Motor neuron (in vitro differentiated cells): ENCODE measurements at places on chromosomes 4 and X.

DNA sequence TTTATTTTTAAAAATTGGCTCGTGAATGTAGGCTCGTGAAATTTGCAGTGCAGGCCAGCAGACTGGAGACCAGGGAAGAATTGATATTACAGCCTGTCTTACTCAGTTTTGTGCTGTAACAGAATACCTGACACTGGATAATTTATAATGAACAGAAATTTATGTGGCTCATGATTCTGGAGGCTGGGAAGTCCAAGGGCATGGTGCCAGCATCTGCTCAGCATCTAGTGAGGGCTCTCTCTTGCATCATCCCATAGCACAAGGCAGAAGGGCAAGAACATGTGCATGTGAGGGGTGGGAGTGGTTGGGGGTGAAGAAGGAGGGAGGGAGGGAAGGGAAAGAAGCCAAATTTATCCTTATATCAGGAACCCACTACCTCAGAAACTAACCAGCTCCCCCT is 13.7 kb upstream of the CLTRN start:
- ATAC-seq: no peak

DNA sequence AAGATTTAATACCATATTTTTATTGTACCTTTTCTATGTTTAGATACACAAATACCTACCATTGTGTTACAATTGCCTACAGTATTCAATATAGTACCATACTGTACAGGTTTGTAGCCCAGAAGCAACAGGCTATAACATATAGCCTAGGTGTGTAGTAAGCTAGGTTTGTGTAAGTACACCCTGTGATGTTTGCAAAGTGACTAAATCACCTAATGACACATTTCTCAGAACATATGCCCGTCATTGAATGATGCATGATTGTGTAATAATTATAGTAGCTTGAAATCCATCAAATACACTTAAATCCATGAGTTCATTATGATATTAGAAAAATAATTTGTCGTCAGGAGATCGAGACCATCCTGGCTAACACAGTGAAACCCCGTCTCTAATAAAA is 30.8 kb downstream of the GAB3 start:
- ATAC-seq: no peak

GRCh38 chrX:102659790-102660757 is 8.8 kb downstream of the GPRASP1 start:
- ATAC-seq: peak; percentile 97

GRCh38 chr4:81954271-81954670 is 419.5 kb downstream of the HNRNPD start:
- ATAC-seq: no peak

- ATAC-seq: no peak
These were observed 312.1 kb upstream of the FTHL17 start for GRCh38 chrX:31383991-31384390.

- no peak for ATAC-seq
These were observed 81.1 kb upstream of the AADAT start for GRCh38 chr4:170170861-170171260.

DNA sequence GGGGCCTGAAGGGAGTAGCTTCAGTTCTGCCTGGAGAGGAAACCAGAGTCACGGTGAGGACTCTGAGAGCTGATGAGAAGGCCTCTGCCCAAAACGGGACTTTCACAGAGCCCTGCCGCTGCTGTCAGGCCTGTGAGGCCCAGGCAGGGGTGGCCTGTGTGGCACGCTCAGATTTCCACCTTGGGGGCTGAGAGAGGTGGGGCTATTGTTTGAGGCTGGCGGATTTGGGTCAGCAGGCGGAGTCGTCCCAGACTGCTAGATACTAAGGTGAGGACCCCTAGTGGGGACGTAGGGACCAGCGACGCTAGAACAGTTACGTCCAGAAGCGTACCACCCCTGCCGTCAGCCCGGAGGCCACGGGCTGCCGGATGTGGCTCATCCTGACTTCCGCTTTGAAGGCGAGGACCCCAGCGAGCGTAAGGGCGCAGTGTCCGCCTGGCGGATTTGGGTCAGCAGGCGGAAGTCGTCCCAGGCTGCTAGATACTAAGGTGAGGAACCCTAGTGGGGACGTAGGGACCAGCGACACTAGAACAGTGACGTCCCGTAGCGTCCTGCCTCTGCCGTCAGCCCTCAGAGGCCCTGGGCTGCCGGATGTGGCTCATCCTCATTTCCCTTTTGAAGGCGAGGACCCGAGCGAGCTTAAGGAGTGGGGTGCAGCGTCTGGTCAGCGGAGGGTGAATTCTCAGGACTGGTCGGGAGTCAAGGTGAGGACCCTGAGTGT is at the start of gene MAGEB1:
Gene MAGEB1, plus strand, starts transcription at position 378 of the 721 bp plus-strand sequence. CDS start 3,348 bp downstream, outside the sequence.
- ATAC-seq: no peak

DNA sequence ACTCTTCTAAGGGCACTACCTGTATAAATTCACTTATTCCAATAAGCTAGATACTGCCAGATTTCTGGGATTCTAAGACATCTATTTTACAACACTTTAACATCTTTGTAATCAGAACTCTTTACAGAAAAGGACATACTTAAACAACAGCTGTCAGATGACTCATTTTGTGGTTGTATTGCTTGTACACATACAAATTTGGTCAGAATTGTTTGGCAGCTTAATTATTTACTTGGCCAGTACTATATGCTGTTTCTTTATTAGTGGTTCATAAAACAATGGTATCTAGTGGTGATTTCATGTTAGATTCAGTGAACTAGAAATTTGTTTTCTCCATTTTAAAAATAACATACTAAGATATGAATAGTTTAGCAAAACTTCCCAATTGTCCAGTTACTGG is 27.2 kb downstream of the PALLD start:
- ATAC-seq: no peak

- ATAC-seq: no peak
These were observed 73.0 kb upstream of the ADAD1 start for GRCh38 chr4:122305853-122306252.

GRCh38 chrX:131607792-131608369 is 64.0 kb downstream of the OR13H1 start:
- no peak for ATAC-seq

DNA sequence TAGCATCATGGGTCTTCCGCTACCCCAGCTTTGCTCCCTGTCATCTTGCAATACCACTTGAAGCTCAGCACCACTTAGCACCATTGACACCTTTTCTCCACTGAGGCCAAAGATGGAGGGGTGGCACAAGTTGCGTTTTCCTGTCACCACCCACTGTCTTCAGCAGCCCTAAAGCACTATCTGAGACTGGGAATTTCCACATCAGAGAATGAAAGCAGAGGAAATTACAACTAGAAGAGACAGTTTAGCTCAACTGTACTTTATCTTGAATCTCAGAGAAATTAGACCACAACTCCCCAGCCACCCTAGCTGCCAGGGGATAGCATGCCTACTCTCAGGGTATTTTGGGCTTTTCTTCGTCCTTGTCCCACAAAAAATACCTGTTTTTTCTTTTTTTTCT is 111.0 kb downstream of the DDIT4L start:
- no peak for ATAC-seq

DNA sequence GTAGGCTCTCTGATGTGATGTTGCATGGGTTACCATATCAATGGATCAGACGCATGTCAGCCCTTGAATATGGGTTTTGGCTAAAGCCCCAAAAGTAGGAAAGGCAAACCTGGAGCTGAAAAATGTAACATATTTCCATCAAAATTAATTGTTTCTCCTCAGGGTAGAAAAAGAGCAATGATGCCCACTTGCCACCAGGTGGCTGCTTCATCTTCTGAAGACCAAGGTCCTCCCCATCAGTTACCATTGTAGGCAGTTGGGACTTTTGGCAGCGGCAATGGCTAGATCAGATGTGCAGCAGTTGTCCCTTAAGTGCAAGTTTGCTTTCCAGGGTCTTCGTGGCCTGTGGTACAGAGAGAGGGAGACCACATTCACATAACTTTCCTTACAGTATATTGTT is 118.2 kb downstream of the NAF1 start:
- ATAC-seq: no peak

DNA sequence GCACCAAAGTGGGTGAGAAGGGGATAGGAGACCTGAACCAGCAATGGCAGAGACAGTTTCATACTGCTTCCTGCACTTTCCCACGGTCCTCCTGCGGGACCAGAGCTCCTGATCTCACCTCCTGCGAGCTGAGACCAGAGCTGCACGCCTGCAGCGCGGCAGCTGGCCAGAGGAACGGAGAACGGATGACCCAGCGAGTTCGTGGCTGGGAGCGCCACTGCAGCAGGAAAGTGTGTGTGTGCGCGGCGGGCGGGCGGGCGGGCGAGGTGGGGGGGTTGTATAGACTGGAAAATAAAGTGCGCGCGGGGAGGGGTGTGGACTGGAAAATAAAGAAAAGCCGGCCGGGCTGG is 16.5 kb downstream of the MCF2 start:
- ATAC-seq: peak; percentile 58

DNA sequence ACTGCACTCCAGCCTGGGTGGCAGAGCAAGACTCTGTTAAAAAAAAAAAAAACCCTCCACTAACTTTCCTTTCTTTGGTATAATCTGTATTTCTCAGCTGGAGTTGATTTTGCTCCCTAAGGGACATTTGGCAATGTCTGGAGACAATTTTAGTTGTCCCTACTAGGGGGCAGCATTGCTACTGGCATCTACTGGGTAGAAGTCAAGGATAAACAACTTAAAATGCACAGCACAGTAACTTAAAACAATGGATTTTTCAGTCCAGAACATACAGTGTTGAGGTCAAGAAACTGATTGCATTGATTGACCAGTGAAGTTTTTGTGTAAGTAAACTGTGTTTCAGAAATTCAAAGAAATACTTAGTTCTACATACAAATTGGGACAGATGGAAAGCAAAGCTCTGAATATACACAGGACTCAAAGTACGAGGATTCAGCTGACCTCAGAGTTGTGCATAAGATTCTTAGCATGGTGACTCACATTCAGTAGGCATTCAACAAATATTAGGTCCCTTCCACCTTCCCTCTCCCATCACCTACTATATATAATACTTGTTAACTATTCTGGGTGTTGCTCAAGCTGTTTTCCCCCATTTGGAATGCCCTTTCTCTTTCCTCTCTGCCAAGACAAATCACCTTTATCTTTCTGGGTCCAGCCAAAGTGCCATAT is 8.8 kb downstream of the DDX53 start:
- ATAC-seq: no peak

DNA sequence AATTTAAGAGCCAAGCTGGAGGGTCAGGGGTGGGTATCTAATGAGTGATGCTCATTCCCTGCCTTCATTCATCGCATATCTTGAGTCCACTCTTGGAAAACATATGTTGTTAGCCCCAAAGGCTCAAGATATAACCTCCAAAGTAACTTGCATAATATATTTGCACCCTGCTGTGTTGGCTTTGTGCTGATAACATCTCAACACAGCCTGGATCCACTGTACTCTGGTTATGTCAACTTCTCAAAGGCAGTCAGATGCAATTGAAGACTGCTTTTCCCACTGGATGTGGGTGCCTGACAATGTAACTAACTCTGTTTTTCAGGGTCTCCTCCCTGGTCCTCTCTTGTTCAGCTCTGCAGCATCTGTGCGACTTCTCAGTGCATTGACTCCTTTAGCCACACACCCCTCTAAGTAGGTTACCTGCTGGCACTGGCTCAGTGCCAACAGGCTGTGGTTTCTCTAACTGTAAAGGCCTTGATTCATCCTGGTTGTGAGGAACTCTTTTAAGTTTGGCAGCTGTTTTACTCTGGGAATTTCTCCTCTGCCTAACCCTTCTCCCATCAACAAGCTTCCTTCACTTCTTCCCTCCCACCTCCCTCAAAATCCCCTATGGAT is 28.1 kb downstream of the SLC16A2 start:
- no peak for ATAC-seq

DNA sequence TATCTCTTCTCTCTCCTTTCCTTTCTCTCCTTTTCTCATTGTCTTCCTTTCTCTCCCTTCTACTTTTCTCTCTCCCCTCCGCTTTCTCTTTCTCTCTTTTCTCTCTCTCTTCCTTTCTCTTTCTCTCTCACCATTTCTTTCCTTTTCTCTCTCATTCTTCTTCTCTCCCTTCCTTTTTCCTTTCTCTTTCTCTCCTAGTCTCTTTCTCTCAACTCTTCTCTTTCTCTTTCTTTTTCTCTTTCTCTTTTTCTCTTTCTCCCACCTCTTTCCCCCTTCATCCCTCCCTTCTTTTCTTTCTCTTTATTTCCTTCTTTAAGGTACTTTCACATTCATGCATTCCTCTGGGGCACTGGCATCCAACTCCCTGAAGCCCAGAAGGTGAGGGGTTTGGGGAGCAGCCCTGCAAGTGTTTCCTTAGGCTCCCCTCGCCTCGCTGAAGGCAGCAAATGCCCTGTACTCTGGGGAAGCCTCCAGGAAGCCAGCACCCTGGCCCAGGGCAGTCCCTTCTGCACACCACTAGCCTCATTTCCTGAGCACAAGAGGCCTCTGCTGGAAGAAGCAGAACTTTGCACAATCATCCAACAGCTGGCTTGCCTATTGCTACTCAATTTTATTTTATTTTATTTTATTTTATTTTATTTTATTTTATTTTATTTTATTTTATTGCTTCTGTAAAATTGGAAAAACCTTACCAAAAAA is 124.2 kb downstream of the NFKB1 start:
- ATAC-seq: no peak

- ATAC-seq: no peak
These were observed 20.5 kb upstream of the BLTP1 start for GRCh38 chr4:122131562-122132157.

DNA sequence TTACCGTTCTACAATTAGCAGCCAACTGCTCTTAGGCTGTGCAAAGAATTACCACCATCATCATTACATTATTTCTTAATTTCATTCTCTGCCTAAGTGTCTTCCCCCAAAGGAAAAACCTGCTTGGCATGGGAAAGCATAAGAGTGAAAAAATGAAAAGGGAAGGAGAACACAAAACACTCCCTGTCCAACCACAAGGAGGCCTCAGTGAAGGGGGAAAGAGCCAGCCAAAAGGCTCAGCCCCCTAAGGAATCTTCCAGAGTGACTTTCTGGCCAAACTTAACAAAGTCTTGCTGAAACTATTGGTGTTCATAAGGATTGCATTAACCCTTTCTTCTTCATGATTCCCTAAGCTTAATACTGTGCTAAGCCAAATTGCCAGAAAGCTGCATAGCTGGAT is 287.4 kb downstream of the SMARCA1 start:
- no peak for ATAC-seq

GRCh38 chrX:148929686-148930085 is 429.3 kb downstream of the AFF2 start:
- ATAC-seq: no peak

- no peak for ATAC-seq
These were observed 45.5 kb upstream of the RAB9B start for GRCh38 chrX:103877571-103877970.

DNA sequence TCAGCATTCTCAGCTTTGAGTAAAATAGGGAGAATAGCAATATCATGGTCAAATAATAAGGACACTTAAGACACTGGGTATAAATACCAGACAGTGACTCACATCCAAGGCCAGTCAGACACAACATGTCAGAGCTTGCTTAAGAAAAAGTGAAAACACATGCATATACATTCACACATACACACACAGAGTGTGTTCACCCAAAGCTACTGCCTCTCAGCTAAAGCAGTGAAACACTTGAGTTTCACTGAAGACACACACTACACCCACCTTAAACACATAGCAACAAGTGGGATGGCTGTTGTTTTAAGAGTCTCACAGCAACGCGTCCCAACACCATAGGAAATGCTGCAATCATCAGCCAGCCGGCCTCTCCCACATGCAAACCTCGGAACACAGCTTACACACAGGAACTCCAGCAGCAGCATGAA is 14.4 kb downstream of the SHROOM4 start:
- peak; percentile 63 for ATAC-seq

- peak; percentile 18 for ATAC-seq
These were observed 3.2 kb downstream of the FLNA start for GRCh38 chrX:154371017-154371788.
